ENCODE measurements at places on chromosomes 5 and 9.

- no peak for DNase-seq
These were observed 22.1 kb downstream of the TAS2R1 start for GRCh38 chr5:9608093-9608492.

DNA sequence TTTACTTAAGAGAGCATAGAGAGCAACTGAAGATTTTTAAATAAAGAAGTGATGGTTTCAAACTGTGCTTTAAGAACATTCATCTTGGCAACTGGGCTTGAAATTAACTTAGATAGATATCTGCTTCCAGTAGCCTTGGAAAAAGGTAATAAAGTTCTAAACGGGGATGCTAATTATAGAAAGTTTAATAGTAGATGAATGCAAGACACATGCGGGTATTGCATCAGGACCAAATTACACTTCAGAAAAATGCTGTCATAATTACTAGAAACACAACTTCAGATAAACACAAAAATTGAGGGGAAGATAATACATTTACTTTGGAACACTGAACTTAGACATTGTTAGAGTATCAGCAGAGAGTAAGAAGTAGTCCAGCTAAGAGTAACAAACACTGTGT, 227.7 kb upstream of the SNX2 start:
- DNase-seq, result no peak

DNA sequence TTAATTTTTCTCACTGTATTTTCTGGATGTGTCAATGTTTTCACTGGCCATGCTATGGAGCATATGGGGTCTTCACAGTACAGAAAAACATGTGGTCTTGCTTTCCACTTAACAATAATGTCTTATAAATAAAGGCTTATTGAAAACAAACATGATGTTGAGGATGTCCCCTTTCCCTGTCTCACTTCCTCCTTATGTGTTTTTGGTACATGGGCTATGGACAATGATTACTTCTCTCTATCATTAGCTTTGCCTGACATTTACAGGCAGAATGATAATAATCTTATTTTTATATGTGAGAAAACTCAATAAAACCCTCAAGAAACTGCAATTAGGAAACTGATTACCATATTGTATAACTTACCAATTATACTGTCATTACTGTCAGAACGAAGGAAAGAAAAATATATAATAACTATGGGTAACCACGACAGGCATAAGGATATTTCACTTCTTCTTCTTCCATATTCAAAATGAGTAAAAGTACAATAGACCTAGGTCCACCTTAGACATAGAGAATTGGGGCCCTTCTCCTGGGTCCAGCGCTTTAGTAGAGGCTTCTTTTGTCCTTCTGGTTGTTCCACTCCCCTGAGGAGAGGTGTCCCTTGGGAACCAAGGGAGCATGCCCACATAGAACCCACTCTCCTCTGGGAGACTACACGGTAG, 375.0 kb downstream of the MAN2A1 start:
- no peak for DNase-seq

DNA sequence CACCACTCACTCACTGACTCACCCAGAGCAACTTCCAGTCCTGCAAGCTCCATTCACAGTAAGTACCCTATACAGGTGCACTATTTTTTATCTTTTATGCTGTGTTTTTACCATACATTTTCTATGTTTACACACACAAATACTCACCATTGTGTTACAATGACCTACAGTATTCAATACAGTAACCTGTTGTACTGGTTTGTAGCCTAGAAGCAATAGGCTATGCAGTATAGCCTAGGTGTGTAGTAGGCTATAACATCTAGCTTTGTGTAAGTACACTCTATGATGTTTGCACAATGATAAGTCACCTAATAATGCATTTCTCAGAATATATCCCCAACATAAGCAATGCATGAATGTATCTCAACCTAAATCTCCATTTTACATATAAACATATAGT, 541.1 kb downstream of the NR2F1-AS1 start:
- no peak for DNase-seq

- DNase-seq, result peak; percentile 49
These were observed 28.5 kb upstream of the PUM3 start for GRCh38 chr9:2872250-2872930.

- DNase-seq, result peak; percentile 98
These were observed at the start of gene BRD3OS for GRCh38 chr9:134024828-134025605. BRD3OS (plus strand) TSS chr9:134025481; CDS start chr9:134026748, 1,267 bp downstream.

DNA sequence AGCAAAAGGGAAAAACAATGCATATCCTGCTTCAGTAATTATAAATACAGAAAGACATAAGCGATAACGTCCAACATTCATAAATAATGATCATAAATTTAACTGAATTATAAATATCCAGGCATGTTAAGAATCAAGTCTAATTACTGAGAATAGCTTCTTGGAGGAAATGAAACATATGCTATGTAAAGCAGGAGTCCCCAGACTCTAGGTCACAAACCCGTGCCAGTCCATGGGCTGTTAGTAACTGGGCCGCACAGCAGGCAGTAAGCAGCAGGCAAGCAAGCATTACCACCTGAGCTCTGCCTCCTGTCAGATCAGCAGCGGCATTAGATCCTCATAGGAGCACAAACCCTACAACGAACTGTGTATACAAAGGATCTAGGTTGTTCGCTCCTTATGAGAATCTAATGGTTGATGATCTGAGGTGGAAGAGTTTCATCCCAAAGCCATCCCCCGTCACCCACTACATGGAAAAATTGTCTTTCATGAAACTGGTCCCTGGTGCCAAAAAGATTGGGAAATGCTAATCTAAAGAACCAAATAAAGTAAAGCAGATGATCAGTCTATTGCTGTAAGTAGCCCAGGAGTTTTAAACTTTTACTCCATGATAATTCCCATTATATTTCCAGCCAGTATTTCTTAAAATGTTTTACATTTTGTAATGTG, 50.4 kb downstream of the CERT1 start:
- DNase-seq, result no peak

GRCh38 chr9:83992901-83993300, 12.3 kb downstream of the RMI1 start:
- no peak for DNase-seq

DNA sequence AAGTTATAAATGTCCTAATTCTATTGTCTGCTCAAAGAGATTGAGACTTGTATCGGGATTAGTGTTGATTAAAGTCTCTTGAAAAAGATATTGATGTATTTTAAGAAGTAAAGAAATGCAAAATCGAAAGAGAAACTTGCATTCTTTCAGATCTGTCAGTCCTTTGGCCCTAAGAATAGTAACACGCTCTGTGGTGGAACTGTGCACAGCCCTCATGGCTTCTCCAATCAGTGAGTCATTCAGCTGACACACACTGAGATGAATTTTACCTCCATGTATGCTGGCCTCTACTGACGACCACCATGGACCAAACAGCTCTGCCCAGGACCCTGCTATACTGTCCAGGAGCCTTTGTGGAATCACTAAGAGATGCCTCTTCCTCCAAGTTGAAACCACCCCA, 232.4 kb downstream of the ESM1 start:
- peak; percentile 73 for DNase-seq

DNA sequence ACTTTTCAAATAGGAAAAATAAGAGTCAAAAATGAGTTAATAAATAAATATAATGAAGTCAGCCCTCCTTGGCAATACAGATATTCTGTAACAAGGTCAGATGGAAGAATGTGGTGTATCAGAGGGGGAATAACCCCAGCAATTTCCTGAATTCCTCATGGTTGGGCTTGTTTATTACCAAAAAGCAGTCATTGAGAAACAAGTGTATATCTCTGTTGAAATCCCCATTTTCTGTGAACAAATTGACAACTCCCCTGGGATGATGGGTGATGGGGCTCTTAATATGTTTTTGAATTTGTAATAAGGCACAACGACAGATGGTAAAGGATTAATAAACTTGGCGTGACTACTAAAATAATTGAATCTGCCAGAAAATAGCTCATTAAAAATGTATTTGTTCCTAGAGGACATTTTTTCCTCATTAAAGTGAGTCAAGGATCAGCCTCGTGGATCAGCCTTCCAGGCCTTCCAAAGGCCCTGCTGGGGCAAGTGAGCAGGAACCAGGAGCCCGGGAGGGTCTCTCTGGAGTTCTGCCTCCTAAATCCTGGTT, 34.2 kb downstream of the THBS4 start:
- DNase-seq, result no peak

- no peak for DNase-seq
These were observed 18.7 kb upstream of the TMEM245 start for GRCh38 chr9:109138421-109138820.

DNA sequence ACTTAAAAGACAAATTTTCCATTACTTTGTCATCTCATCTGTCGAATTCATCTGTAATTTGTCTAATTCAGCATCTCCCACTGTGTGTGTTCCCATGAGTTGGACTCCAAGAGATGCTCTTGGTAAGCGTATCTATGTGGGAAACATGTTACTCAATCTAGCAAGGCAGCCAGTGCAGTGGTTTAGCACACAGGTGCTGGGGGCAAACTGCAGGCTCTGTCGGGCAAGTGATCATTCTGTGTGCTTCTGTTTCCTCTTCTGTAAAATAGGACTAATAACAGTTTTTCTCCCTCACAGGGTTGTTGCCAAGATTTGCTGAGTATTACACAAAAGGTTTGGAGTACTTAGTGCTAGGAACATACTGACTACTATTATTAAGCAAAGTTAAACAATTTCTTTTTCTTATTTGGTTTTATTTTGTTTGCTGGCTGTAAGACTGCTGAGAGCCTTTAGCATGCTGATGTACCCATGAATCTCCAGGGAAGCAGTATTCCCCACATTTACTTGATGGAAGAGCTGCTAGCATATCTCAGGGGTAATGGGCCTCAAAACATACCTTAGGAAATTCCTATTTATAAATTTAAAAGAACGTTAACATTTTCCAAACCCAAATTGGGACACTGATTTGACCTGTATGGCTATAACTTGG, 709 bp upstream of the GAPT start:
- DNase-seq, result no peak

- DNase-seq, result no peak
These were observed 1.6 kb upstream of the SMIM32 start for GRCh38 chr5:136194576-136194975.

- DNase-seq, result no peak
These were observed 122.9 kb upstream of the ZNF366 start for GRCh38 chr5:72630081-72630480.

GRCh38 chr5:77326986-77327734, 116.7 kb downstream of the PDE8B start:
- no peak for DNase-seq

GRCh38 chr9:87516222-87516925, 18.7 kb downstream of the DAPK1 start:
- DNase-seq, result peak; percentile 54

- no peak for DNase-seq
These were observed 52.3 kb upstream of the JMY start for GRCh38 chr5:79183617-79184016.

Data from fibroblast of skin of back (primary cell).